ENCODE measurements at places on chromosomes 3 and 15.

DNA sequence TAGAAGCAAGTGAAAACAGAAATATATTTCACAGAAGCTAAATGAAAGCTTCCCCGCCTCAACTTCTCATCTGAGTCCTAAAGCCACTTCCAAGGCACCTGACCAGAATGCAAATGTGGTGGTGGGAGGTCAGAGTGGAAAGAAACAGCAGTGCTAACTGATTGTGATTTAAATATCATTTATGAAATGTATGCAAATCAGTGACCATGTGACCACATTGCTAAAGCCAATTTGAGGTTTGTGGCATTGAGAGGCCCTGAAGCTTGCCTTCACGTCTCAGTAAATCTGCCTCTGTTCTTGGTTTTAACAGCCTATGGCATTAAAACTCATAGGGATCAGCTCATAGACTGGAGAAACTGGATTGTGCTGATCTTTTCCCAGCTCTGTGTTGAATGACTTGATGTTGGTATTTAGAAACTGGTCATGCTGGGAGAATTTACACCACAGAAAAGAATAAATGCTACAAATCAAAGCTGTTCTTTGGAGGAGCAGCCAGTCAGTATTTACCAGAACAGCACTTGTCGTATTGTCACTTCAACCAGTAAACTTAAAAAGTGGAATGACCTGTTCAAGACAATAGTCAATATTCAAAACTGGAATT, 481.4 kb upstream of the ALCAM start:
- H3K4me1 ChIP-seq = no peaks in the 10 kb centered on the region
- no peak overlapping the region for H3K27ac ChIP-seq
- no peak overlapping the region for H3K4me3 ChIP-seq
- H3K27me3 ChIP-seq = no peaks in the 10 kb centered on the region

DNA sequence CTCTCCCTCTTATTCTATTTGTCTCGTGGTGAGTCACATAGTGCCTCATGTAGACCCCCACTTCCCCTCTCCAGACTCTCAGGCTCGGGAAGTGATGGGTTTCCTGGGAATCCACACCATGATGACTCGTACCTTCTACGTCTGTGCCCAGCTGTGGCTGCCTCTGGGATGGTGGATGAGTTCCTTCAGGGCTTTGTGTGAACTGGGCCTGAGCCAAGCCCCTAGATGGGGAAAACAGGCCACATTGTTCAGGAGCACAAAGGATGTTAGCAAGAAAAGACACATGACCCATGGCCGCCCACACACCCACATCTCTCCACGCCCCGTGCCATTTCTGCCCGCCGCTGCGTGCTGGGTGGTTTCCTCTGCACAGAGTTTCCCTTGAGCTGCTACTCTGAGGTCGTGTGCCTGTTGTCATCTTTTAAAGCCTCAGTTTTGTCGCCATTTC, 10.5 kb downstream of the ISG20 start:
- no peaks in the 10 kb centered on the region for H3K27me3 ChIP-seq
- peaks cover 24% of the 10 kb centered on the region for H3K4me1 ChIP-seq
- no peaks in the 10 kb centered on the region for H3K36me3 ChIP-seq
- H3K4me3 ChIP-seq = no peak overlapping the region
- DNase-seq = no peak

GRCh38 chr3:17717411-17717810, 25.0 kb downstream of the TBC1D5 start:
- H3K4me3 ChIP-seq = no peak overlapping the region
- DNase-seq = no peak
- H3K27ac ChIP-seq = no peak overlapping the region

DNA sequence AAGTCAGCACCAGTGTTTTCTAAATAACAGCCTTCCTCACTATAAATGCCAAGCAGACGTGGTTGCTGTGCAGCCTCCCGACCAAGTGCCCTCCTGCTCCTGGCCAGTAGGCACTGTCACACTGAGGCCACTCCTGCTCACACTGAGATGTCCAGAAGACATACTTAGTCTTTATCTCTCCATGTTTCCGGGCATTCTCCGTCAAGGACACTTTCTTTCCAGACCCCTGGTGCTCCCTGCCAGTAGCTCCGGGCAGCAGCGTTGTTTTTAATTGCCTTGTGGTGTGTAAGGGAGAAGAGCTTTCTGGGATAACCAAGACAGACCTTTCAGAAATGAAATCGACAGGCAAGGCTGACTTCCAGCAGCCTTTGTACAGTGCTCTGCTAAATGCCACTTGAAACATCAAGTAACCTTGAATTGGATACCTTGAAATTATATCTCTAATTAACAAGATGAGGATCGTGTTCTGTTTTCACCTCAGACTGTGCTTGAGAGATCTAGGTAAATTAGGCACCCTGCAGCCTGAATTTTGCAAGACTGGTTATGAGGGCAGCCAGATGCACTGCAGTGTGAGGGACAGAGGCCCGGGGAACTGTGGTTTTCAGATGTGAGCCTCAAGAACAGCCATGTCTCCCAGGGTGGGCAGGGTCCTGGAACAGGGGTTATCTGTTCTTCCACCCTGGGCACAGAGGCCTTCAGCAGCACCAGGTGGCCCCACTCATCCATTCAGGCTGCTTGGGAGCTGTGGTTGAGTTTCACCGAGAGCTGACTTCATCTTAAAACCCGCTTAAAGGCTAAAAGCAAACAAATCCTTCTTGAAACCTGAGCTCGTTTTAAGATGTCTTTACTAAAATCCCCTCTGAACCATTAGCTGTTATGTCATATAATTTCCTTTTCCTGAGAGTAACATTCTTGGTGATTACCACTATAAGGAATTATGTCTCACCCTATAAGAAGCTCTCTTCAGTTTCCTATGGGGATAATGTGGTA, 105.5 kb upstream of the IL12A start:
- no peak overlapping the region for H3K27ac ChIP-seq
- H3K4me1 ChIP-seq = no peaks in the 10 kb centered on the region
- peaks cover 3% of the 10 kb centered on the region for H3K36me3 ChIP-seq
- H3K27me3 ChIP-seq = no peaks in the 10 kb centered on the region

GRCh38 chr3:195204360-195205163, 66.4 kb downstream of the XXYLT1 start:
- H3K27me3 ChIP-seq = no peaks in the 10 kb centered on the region
- no peak overlapping the region for H3K27ac ChIP-seq
- no peaks in the 10 kb centered on the region for H3K4me1 ChIP-seq
- no peak for DNase-seq
- no peak overlapping the region for H3K4me3 ChIP-seq

- H3K27me3 ChIP-seq = no peaks in the 10 kb centered on the region
- no peak for DNase-seq
- no peaks in the 10 kb centered on the region for H3K36me3 ChIP-seq
- no peak overlapping the region for H3K27ac ChIP-seq
- no peak overlapping the region for H3K4me3 ChIP-seq
These were observed 62.2 kb downstream of the CASR start for GRCh38 chr3:122245513-122246174.

Data from liver (tissue), 10 donors.